ENCODE measurements at places on chromosomes 12 and 14.

DNA sequence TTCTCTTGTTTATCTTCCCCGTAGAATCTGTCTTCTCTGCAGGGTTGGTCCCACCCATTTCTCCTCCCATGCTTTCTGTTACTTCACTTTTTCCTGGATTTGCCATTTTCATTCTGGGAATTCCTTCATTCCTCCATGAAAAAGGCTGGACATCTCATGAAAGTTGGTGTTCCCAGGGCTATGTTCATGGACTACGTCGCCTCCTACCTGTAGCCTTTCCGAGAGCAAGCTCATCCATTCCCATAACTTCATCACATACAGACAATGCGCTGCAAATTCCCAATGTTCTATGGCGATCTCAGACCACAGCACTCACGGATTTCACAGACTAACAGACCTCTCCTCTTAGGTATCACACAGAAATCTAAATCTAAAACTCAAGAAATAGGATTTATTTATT lies 217.1 kb downstream of the EXOC5 start:
- DNase-seq, result no peak

GRCh38 chr12:24903329-24904088 lies 45.4 kb downstream of the BCAT1 start:
- no peak for DNase-seq

DNA sequence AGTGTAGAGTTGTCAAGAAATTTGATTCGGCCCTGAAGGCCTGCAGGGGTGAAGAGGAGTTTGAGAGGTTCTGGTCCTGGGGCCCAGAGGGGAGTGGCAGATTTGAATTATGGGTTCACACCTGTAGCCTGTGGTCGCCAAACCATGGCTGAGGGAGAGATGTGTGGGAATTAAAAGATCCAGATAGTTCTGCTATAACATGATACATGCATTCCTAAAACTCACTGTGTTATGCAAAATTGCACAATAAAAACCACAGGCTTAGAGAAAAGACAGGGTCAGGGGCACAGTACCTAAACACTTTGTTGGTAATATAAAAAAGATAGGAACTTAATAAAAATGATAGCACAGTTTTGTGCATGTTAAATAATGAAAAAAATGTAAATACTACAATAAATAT lies 106.2 kb downstream of the TMEM30B start:
- no peak for DNase-seq

DNA sequence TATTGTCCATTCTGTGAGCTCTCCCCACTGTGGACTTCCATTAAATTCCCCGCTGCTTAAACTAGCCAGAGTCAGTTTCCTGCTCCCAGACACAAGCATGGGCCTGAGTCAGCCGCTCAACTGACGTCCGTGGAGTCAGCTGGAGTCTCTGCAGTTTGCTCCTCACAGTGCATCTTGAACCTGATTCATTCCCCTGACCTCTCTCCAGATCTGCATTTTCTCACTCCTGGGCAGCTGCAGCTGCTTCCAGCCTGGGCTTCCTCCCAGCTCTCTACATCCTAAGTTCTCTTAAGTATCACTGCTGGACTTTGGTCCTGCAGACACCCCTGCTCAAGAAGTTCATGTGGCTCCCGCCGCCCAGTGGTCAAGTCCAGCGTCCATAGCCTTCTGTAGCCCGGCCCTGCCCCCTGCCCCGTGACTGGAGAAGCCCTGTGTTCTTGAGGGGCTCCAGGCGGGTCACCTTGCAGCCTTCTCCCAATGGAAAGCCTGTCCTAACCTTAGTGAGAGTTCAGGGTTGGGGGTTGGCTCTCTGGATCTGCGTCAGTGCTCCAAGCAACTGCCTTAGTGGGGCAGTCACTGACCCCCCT lies 20.0 kb downstream of the NFKBIA start:
- DNase-seq, result no peak

DNA sequence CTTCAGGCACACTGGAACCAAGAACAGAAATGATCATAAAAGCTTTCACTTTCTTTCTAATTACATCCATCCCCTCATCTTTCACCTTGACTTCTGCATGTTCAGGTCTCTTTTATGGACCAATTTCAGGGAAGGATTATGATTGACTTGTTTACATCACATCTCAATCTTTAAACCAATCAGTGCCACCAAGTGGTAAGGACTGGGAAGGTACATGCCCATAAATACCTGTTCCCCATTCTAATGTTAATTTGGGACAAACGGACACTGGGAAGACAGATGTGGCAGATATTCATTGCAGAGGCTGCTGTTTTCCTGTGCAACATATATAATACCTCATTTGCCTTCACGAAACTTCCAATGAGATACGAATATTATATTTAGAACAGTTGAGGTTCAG lies 978.1 kb downstream of the GALC start:
- DNase-seq, result no peak

DNA sequence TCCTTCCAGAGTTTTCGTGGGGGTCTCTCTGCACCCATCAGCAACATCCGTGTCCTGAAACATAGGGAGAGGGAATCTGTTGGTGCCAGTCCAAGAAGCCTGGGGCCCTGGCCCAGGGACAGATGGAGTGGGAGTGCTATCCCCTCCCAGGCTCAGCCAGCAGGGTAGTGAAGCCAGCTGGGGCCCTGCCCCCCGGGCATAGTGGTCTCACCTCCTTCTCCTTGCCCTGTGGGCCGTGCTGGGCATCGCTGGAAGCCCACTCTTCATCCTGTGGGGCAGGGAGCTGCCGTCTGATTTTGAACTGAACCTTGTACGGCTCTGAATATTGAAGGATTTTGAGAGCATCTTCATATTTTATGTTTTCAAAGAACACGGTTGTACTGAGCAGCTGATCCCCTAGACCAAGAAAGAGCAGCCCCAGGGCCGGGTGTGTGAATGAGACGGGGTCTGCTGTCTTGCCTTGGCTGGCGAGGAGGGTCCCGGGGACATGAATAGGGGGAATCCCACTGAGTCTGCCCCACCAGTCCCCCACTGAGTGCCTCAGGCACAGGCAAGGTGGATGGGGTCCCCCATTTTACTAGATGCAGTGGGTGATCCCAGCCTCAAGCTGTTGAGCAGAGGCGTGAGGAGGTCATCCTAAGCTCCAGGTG lies 23.3 kb downstream of the AHNAK2 start:
- no peak for DNase-seq

GRCh38 chr12:107318806-107319532 lies 225.6 kb upstream of the CRY1 start:
- no peak for DNase-seq

DNA sequence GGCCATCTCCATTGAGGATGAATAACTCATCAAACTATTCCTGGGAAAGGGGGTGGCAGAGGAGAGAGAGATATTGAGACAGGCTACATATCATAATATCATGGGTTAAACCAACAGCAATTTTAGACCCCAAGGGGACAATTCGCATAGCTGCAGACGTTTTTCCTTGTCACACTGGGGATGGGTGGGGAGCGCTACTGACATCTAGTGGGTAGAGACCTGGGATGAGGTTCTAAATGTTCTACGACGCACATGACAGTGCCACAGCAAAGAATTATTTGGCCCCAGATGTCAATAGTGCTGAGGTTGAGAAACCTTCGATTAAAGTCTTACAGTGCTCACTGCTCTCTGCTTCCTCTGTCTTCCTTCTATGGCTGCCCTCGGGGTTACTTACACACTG lies 425.6 kb downstream of the NRXN3 start:
- DNase-seq, result no peak

GRCh38 chr12:48796976-48797375 lies 8.1 kb upstream of the ADCY6 start:
- no peak for DNase-seq

DNA sequence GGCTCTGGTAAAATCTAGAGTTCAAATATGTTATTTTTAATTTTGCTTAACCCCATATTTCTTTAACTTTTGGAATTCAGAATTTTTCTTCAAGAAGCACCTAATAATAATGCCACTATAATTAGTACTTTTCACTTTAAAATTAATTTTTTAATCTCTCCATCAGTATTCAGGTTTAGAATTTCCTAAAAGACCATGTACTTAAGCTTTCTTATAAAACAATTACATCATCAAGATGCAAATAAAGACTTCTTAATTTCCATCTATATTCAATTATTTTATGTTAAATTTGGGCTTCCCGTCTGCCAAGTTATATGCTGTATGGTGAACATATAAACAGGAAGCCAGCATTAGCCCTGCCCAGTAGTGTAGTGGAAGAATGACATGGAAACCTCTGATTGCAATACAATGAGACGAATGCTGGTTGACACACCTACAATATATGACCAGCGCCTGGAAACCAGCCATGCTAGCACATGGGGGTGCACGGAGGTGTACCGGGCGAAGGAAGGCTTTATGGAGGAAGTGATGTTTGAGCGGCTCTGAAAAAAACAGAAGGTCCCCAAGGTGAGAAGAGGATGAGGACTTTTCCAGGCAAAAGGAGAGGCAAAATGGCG lies 82.2 kb downstream of the LLPH start:
- DNase-seq, result no peak

DNA sequence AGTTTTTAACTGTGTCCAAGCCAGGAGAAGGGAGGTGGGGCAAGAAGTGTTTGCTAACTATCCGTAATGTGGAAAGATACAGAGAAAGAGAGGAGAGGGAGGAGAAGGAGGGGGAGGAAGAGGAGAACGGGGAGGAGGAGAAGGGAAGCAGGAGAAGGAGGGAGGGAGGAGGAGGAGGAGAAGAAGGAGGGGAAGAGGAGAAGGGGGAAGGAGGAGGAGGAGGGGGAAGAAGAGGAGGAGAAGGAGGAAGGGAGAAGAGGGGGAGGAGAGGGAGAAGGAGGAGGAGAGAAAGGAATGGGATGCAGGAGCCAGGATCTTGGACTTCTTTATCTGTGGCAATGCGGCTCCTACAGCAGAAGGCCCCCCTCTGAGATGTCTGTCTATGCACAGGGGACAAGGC lies 510.3 kb upstream of the CCDC196 start:
- no peak for DNase-seq

DNA sequence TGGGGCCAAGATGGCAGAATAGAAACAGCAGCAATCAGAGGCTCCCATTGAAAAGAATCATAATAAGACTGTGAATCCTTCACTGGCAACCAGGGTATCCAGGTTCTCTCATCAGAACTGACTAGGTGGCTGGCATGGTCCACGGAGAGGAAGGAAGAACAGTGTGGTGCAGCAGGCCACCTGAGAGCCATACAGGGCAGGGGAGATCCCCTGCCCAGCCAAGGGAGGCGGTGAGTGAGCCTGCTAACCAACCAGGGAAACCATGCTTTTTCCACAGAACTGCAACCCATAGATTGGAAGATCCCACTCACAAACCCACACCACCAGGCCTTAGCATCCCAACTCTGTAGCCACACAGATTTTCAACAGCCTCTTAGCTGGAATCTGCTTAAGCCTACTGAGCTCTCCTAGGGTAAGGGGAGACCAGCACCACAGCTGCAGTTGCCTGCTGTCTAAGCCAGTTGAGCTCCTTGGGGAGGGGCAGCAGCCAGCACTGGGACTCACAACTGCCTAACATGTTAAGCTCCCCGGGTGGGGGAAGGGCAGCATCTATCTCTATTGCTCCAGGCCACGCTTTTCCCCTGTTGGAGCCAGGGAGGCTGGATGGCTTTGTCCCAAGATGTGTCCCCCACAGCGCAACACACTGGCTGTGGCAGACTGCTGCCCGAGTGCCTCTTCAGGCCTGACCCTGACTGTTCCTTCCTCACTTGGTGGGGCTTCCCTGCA lies 342.6 kb upstream of the CCDC196 start:
- DNase-seq, result no peak

GRCh38 chr14:101474563-101475455 lies 86.5 kb upstream of the DIO3 start:
- no peak for DNase-seq

GRCh38 chr14:92748259-92749016 lies at the start of gene LGMN:
Gene LGMN (minus strand): TSS chr14:92748627. CDS start chr14:92732786, 15,841 bp downstream.
- peak; percentile 52 for DNase-seq

GRCh38 chr12:80917651-80918050 lies 20.1 kb downstream of the LIN7A start:
- no peak for DNase-seq

DNA sequence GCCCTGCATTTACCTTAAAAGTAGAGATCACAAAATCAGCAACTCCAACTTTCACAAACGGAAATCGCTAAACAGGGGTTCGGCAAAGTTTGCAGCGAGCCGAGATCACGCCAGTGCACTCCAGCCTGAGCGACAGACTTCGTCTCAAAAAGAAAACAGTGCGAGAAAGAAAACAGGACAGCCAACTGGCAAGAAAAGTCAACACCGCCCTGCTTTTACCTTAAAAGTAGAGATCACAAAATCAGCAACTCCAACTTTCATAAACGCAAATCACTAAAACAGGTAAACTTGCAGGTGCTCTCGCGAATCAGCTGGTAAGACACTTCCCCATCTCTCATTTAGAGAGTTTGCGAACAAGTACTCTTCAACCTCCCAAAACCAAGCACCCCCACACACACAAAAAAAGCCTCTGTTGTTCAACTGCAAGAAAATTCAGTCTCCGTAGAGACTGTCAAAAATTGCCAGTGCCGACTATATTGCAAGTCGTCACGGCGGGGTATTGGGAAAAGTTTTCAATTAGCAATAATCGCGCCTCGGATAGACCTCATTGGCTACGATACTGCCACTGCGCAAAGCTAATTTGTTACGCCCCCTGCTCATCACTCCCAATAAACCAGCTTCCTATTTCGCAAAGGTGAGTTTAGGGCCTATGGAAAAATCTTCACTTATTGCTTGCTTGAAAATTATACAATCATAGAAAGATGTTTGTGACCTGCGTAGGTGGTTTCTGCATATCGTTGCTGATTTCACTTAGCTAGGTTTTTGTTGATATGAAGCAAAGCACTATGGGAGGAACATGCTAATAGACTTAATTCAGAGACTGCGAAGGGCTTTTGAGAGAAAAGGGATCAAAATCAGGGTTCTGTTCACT lies at the start of gene RNU4-1:
TSS of gene RNU4-1 (minus strand) at position 577 of the 871 bp plus-strand sequence.
- DNase-seq, result peak; percentile 56

DNA sequence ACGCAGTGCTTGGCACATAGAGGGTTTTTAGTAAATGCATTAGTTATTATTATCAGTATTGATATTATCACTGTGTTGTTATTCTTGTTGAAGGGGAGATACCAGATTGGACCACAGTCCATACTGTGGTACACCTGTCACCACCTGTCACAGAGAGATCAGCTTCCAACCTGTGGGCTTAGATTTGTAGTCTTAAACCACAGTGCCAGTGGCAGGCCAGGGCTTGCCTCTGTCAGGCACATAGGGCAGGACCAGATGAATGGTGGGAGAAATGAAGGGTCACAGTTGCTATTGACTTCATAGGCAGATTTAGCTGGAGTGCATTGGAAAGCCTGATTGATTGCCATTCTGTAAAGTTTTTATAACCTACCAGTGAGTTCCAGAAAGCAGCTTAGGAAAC lies 35.1 kb downstream of the ARL1 start:
- DNase-seq, result no peak

DNA sequence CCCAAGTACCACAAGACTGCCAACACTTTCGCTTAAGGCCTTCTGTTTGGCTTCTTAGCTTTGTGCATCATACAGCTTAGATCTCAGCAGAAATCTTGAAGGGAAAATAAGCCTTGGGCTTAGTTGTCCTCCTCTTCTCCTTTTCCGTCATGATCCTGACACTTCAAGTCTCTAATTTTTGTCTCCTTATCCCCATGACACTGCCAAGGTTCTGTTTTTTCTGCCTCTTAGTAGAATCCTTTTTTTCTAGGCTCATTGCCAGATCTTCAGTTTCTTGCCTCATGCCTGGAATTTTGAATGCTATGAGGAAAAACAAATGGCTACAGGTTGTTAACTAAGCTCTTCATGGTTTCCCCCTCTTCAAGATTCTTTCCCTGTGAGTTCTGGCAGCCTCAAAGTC lies 450.4 kb downstream of the LRFN5 start:
- DNase-seq, result no peak
